Dermis microvascular lymphatic vessel endothelial cell (primary cell): ENCODE measurements at places on chromosomes 5 and 9. TPM values are rescaled to one million over a fixed set of nuclear protein-coding genes. Genes with fewer than 3 reads are reported as not detected.

MVB12B gene
- total RNA-seq, result 8.6 and 16.3 TPM in 2 replicates

MYMK gene
- not detected in 2 replicates for total RNA-seq

QRFP gene
- not detected in 2 replicates for total RNA-seq

SUSD1 gene
- 35.4 and 35.9 TPM in 2 replicates for total RNA-seq

DPM2 gene
- 8.9 and 17.7 TPM in 2 replicates for total RNA-seq

DNA sequence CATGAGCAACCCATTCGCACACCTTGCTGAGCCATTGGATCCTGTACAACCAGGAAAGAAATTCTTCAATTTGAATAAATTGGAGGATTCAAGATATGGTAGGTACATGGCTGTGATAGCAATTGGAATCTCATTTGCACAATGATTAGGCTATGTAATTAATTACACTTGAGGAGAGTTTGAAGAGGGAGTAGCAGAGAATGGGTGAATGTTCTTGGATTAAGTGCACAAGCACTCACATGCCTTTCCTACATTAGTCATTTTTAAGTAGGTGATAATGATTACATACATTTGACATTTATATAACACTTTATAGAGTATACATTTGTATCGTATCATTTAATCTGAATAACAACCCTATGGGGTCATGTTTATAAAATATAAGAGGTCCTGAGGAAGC is 21.1 kb downstream of the ACO1 start:
- DNase-seq, result no peak

GRCh38 chr5:93874491-93874890 is 133.1 kb upstream of the POU5F2 start:
- no peak for DNase-seq

GRCh38 chr9:129553277-129553676 is 67.6 kb downstream of the C9orf50 start:
- DNase-seq, result no peak

- no peak for DNase-seq
These were observed 64.5 kb downstream of the TMEM161B start for GRCh38 chr5:88203981-88204750.

DNA sequence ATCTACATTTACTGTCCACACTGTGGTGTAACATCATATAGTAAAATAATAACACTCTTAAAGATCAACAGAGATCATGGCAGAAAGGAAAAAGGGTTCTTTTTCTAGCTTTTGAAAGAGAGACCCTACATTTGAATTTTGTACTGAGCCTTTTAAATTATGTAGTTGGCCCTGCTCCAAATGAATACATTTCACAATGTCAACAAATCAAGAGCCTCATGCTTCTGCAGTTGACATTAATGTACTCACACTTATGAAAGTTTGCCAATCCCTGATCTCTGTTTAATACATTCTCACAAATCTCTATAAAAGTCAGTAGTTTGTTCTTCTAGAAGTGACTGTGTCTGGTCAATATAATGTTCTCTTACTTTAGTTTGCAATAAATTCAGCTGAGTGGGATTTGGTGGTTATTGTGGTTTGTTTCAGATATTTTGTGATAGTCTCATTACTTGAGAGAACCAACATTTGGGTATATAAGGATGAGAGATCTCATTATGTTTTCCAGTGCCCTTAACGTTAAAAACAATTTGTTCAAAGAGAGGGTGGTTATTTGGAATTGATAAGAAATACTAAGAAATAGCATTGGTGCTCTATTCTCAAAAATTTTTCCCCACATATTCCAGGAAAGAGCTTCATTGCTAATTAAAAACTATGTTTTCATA is 277.8 kb upstream of the FTMT start:
- no peak for DNase-seq

DNA sequence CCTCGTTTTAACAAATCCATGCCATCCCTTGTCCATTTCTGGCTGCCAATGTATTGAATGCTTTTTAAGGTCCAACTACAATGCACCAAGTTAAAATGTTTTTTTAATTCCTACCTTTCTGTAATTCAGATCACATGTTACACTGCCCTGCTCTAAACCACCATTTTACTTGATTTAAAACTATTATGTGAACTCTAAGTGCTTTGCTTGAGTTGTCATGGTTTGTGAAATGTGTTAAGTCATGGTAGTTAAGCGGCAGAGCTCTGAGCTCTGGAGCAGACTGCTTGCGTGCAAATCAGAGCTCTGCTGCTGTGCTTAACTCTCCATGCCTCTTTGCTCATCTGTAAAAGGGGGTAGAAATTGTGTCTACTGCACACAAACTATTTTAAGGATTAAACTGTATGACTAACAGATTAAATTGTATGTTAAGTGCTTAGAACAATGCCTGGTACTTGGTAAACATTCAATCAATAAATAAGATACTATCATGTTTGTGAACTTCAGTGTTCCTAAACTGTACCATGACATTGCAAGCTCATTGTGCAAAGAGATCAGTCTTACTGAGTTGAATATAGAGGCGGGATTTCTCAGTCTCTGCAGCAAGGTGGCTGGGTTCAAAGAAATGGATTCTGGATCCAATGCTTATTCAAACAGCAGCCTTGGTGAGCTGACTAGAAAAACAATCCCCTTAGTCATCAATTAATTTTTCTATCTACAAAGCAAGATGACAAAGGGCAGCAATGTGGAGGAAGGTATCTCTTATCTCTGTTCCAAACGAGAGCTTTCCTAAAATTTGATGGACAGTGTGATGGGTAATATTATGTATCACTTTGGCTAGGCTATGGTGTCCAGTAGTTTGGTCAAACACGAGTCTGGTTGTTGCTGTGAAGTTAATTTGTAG is 16.1 kb upstream of the CMBL start:
- DNase-seq, result no peak

- no peak for DNase-seq
These were observed 59.1 kb downstream of the FNBP1 start for GRCh38 chr9:129983891-129984290.

DNA sequence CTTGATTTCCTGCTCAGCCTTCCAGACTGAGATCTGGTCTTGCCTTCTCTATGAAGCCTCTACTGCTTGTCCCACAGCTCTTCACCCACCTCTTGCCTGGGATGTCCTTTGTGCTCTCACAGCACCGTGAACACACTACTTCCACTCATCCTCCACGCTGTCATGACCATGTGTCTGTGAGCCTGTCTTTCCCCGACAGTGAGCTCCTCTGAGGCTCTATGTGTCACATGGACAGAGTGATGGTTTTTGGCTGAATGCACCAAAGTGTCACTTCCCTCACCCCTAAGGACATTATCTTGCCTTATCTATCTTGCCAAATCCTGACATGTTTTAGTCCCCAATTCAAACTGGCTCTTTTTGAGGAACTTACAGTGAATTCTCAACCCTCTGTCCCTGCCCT is 11.3 kb downstream of the PHYKPL start:
- no peak for DNase-seq

- no peak for DNase-seq
These were observed 937.3 kb upstream of the ARRDC3 start for GRCh38 chr5:92320446-92320845.

- no peak for DNase-seq
These were observed at the start of gene ADAMTS12 for GRCh38 chr5:33891788-33892619. Gene ADAMTS12 (minus strand): TSS chr5:33891990. CDS start chr5:33891856, 134 bp downstream.

GRCh38 chr5:5335107-5335506 is 87.4 kb upstream of the ICE1 start:
- DNase-seq, result no peak

DNA sequence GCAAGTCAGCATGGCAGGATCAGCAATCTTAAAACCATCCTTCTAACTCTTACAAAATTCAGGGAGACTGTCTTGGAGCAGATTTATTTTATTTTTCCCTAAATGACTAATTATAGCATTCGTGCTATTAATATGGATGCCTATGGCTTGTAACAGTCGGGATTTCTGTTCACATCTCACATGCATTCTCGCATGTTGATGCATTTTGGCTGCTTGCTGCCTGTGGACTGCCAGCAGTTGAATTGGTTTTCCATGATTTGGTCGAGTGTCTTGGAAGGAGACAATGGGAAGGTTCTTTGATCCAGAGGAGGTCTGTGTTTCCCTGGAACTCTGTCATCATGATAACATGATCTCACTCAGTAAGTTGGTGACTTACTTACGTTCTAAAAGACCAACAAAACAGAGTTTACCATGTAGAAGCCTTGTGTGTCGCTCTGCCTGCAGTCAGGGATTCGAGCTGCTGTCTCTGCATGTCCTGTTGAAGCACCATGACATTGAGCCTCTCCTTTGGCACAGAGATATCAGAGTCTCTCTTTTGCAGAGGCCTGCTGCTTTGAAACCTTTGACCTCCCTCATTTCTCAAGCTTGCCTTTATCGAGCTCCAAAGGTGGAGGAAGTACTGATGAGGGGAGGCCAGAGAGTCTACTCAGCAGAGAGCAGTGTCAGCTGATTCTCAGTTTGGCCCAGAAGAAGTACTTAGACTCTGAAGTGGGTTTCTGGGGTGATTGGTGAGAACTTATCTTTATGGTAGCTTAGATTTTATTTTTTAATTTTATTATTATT is 82.4 kb downstream of the ARHGAP26 start:
- no peak for DNase-seq

DNA sequence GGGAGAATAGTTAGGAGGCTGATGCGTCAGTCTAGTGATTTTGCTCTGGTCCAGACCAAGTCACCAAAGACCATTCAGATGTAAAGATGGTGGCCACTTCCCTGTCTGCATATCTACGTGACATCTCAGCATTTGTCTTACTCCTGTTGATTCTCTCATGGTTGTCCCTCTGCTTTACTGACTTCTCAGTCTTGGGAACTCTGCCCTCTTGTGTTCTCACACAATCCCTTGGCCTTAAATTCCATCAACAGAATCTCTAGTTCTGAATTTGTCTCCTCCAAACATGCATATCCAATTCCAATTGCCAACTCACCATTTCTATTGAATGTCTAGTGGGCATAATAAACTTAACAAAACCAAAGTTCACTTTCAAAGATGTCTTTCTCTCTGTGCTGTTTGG is 147.8 kb downstream of the SLC24A2 start:
- no peak for DNase-seq

DNA sequence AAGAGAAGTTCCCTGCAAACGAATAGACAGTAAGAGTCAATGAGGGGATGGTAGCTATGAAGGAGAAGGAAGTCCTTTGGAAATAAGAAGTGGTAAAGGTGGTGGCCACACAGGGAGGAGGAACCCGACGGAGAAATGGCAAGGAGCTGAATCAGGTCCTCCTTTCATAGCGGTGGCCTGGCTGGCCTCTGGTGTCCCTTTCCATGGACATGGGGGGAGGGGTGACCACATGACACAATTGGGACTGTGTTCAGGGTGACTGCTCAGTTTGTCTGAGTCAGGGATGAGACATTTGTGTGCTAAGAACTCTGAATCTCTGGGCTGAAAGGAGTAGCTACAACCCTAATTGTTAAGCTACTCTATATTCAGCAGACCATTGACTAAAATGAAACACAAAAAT is 28.7 kb upstream of the TIMD4 start:
- DNase-seq, result no peak

GRCh38 chr9:32882705-32883104 is 99.4 kb downstream of the TMEM215 start:
- DNase-seq, result no peak

- no peak for DNase-seq
These were observed 75.7 kb downstream of the AMBP start for GRCh38 chr9:114002271-114002985.

GRCh38 chr9:129278391-129279237 is 100.6 kb upstream of the IER5L start:
- DNase-seq, result no peak

DNA sequence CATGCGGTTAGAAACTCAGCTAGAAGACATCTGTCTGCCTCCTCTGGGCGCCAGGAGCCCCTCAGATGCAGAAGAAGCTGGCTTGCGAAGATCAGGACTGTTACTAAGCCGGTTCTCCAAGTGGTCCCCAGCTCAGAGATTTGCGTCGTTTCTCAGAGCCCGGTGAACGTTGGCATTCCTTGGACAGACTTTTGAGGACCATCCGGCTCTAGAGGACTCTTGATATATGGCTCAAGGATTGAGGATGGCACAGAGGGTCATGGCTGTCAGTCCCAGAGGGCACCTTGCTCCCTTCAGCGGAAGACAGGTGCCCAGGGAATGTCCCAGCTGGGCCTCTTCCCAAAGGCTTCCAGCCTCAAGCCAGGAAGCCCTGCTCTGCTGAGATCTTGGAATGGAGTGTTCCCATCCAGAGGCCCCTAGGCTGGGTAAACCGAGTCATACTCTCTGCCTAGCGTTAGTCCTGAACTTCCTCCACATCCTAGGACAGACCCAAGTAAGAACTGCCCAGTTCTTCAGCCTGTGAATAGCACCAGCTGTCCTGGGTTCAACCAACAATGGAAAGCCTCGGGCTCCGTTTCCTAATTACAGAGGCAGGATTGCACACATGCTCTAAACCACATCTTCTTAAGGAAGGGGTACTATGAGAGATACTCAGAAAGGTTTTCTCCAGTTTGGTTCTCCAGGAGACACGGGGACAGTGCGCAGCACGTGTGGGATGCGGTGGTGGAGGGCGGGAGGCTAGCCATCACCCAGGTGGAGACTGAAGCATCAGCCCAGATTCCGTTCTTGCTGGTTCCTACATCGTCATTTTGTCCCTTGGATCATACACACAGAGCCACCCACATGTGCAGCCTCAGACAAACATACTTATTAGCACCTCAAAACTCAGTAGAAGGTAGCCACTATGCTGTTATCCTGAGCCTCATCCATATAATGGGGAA is 51.4 kb downstream of the ZNF354C start:
- DNase-seq, result no peak

DNA sequence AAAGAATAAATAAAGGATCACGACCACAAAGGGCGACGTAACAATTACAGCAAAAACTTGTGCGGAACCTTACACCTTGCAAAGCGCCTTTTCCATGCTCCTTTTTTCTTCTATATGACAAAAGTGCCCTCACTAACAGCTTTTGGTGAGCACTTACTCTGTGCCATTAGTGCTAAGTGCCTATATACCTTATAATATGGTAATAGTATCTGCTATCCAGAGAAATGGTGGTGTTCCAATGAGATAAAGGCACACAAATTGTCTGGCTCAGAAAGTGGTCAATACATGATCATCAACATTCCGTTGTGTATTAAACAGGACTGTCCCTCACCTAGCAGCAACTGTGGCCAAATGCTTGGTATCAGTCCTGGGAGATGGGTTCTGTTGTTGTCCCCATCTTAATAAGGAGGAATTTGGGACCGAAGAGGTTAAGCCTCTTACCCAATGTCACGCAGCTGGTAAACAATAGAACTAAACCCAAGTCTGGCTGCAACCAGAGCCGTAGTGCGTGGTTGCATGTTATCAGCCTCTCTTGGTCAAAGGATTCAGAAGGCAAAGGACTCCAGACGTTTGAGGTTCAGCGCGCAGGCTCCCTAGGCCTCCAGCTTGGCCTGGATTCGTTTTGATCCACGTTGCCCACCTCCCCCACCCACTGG is 564 bp upstream of the TOR2A start:
- DNase-seq, result peak; percentile 37

DNA sequence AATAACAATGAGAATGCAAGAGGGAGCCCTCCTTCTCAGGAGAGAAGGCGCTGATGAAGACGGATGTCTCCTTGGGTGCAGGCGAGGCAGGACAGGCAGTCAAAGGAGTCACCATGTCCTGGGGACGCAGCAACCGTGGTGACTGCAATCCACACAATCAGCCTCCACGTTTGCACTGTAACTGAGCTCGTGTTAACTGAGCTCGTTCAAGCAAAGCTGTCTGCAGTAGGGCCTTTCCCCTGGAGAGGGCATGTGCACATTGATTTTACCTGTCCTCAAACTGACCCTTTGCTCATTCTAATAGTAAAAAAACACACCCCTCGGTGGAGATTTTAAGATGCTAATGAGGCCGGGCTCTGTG is 2.8 kb downstream of the SARDH start:
- DNase-seq, result no peak

GRCh38 chr5:174192901-174193300 is 147.4 kb downstream of the NSG2 start:
- no peak for DNase-seq

GRCh38 chr5:162603443-162604070 is 536.0 kb downstream of the GABRG2 start:
- DNase-seq, result no peak

GRCh38 chr5:93724791-93725190 is 16.6 kb downstream of the POU5F2 start:
- no peak for DNase-seq
